ENCODE measurements at places on chromosomes 2 and 18. TPM values are rescaled to one million over a fixed set of nuclear protein-coding genes. Genes with fewer than 3 reads are reported as not detected.

DNA sequence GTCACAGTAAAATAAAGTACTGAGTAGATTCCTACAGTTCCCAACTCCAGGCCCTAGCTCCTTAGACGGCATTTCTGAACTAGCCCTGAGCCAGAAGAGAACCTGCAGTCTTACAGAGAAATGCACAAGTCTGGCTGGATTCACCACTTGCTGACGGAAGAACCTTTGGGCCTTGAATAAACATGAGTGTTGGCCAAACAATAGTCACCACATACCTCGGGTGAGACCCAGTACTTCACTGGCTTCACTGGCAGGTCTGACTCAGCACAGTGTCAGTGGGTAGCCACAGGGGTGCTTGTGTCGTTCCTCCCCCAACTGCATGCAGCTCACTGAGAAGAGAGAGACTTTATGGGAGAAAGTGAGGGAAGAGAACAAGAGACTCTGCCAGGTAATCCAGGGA is 88.9 kb downstream of the TMEM185B start:
- DNase-seq, result peak; percentile 90

DNA sequence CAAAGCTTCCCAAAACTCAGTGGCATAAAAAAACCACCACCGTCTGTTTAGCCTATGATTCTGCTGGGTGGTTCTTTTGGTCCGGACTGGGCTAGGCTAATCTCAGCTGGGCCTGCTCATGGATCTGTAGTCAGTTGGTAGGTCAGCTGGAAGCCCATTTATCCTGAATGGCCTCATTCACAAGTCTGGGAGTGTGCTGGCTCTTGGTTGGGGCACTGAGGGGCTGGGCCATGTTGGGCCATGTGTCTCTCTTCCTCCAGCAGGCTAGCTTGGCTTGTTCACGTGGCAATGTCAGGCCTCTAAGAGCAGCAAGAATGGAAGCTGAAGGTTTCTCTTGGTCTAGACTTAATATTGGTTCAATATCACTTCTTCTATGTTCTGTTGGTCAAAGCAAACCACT is 95.7 kb upstream of the HS6ST1 start:
- no peak for DNase-seq

GRCh38 chr2:181174611-181175580 is 194.5 kb downstream of the UBE2E3 start:
- no peak for DNase-seq

- DNase-seq, result no peak
Observed at GRCh38 chr2:43152186-43152585, 74.2 kb downstream of the ZFP36L2 start.

The GTF2A1L gene
- total RNA-seq, result 0.74 TPM

DNA sequence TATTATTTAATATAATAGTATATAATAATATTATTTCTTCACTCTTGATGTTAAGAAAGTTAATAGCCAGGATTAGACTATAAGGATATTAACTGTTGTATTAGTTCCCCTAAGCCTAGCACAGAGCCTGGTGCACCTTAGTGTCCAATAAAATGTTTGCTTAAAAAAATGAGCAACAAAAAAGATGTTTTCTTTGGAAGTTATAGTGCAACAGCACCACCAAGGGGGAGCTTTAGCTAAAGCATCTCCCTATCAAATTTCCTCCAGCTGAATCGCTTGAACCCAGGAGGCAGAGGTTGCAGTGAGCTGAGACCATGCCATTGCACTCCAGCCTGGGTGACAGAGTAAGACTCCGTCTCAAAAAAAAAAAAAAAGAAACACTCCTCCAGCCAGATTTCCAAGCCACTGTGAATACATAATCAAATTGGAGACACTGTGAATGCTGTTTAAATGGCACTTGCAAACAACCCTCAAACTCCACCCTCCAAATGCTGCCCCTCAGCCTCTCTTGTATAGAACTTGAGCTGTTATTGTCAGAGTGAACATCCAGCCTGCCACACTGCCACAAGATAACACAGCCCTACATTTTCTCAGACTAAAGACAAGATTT is 221.9 kb downstream of the DYM start:
- DNase-seq, result peak; percentile 4

DNA sequence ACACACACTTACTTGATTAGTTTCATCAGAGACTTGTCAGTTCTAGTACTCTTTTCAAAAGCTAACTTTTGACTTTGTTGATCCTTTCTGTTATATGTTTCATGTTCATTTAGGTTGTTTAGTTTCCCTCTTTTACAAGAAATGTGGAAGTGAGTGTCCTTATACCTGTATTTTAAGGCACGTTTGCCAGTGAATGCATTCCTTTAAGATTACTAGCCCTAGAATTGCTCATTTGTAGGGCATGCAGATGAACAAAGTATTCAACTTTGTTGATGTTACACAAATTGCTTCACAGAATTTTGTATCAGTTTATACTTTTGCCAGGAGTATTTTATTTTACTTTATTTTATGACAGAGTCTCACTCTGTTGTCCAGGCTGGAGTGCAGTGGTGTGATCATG is 6.3 kb downstream of the IL1RL2 start:
- no peak for DNase-seq
